ENCODE measurements at places on chromosomes 6 and 20. TPM values are rescaled to one million over a fixed set of nuclear protein-coding genes. Genes with fewer than 3 reads are reported as not detected.

- no peak for DNase-seq
Measured at GRCh38 chr6:27777126-27777525, 135.1 kb downstream of the OR2B2 start.

DNA sequence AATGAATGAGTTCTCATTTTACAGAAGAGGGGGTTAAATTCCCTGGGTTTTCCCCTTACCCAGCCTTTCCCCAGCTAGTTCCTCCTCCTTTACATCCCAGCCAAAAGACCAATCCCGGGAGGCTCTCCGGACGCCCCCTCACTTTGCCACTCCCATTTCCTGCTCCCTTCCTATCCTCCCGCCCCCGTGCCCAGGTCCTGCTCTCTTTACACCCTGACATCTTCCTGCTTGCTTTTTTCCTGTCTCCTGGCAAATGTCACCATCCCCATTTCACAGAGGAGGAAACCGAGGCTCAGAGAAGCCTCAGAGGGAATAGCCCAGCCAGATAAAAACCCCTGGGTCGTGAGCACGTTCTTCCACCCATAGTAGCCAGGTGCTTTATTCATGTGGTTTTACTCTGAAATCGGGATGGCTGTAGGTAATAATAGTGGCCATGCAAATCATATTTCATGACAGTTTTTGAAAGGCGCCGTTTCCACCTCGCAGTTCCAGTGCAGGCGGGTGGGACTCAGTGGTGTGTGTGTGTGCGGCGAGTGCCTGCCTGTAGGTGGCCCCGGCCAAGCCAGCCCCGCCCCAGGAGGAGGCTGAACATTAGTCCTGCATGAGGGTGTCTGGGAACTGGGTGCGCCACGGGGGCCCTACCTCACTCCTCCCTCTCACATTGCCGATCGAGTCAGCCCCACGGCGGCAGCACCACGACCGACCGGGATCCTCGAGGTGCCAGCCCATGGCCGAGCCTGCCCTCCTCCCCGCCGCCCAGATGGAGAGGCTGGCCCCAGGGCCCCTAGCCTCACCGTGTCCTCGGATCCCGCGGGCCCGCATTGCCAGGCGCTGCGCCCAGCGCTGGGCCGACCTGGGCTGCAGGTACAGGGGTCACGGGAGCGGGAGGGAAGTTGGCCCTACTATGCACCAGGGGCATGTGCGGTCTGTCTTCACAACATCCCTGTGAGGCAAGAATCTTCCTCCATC is at the start of gene ARHGAP40:
TSS of gene ARHGAP40 (plus strand) at position 594 of the 969 bp plus-strand sequence.
- DNase-seq: peak; percentile 11

- no peak for DNase-seq
Measured at GRCh38 chr20:3084986-3085360, 449 bp upstream of the AVP start.

GRCh38 chr6:27096834-27097511 is 150.5 kb upstream of the PRSS16 start:
- DNase-seq: peak; percentile 57

DNA sequence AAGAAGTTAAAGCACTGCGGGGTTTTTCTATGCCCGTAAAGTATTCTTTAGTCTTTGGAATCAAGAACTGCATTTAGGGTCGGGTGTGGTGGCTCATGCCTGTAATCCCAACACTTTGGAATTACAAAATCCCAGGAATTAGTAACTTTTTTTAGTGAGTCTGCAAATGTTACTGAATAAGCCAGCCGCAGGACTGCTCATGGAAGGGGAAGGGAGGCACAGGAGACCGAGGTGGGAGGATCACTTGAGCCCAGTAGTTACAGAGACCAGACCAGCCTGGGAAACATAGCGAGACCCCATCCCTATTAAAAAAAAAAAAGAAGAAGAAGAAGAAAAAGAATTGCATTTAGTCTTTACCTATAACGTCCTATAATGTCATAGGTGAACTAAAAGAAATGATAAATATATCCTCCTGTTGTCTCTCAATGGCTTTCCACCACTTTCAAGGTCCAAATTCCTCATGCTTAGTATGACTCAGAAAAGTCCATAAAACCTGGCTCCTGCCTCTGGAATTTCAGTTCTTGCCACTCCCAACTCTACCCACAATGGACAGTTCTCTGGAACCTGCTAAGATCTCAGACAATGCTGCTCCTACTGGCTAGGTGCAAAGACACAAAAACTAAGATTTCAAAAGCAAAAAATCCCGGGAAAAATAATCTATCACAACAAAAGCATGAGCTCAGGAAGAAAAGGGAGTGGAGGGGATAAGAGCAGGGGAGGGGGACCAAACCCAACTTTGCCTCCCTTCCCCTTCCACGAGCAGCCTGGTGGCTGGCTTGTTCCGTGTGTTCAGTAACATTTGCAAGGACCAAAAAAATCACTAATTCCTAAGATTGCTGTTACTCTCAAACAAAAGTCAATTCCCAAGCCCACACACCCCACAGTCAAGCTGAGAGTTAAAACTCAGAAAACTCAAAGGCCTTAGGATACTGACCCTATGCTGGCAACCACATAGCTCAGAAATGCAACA is 39.0 kb downstream of the B4GALT5 start:
- peak; percentile 32 for DNase-seq

GRCh38 chr6:4598384-4598995 is 177.7 kb upstream of the CDYL start:
- DNase-seq: no peak

DNA sequence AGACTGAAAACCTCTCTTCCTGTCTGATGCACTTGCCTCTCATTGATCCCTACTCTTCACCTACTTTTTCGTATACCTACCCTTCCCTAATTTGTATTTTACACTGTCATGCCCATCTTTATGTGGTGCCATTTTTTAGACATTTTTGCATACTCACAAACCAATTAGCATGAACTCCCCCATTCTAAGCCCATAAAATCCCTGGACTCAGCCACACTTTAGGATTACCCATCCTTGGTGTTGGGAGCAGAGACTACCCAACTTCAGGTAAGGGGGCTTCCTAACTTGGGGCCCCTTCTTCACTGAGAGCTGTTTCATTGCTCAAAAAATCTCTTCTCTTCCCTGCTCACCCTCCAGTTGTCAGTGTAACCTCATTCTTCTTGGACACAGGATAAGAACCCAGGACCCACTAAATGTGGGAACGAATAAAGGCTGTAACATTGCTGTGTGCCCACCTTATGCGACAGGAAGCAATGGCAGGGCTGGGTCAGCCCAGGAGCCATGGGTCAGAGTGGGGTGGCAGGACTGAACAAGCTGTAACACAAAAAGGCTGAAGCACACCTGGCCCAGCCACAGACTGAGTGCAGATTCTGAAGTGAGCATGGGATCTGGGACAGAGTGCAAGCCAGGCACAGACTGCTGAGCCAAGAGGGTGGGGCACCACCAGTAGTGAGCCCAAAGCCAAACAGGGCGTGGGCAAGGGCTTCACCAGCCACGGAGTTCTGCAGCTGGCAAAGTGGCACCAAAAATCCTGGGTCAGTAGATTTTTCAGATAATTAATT is 789.1 kb upstream of the HS3ST5 start:
- no peak for DNase-seq

GRCh38 chr20:63500151-63500901 is 1.4 kb upstream of the EEF1A2 start:
- DNase-seq: no peak

GRCh38 chr20:57658447-57658832 is 38.2 kb upstream of the ZBP1 start:
- DNase-seq: no peak

COL21A1 gene
- 5.7 TPM for total RNA-seq

IL17F gene
- total RNA-seq: not detected

PRPH2 gene
- not detected for total RNA-seq

APCDD1L gene
- not detected for total RNA-seq

DEFB116 gene
- total RNA-seq: not detected

PYGB gene
- total RNA-seq: 554 TPM

GTSF1L gene
- not detected for total RNA-seq

Data from transverse colon (tissue), 4 donors.